Activated CD8-positive, alpha-beta memory T cell treated with anti-CD3 and anti-CD28 coated beads, Interleukin-2, amount 50 U/mL, for 4 hours (primary cell): ENCODE measurements at places on chromosomes 5 and 9.
A peak's percentile ranks its signal among the peaks of the same experiment; 100 is the strongest.

- DNase-seq, result no peak
These were observed 130.9 kb downstream of the CEMIP2 start for GRCh38 chr9:71637375-71637774.

- DNase-seq, result no peak
These were observed 39.1 kb upstream of the SH3PXD2B start for GRCh38 chr5:172493461-172493860.

GRCh38 chr9:108101410-108101809, 611.8 kb upstream of the KLF4 start:
- no peak for DNase-seq

DNA sequence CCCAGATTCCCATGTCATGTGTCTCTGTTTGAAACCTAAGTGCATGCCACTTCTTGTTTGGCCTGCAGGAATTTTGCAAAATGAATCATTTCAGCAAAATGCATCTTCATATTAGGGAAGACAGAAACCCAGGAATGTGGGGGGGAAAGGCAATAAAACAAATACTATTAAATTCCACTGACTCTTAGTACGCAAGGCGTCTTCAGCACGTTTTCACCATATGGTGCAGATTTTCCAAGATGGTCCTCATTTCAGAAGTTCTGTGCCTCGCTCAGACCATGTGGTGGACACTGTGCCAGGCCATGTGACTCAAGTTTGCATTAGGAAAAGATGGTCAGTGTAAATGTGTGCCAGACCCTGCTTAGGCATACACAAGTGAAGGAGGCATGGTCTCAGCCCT, 184.0 kb downstream of the ACTL7B start:
- DNase-seq, result no peak

DNA sequence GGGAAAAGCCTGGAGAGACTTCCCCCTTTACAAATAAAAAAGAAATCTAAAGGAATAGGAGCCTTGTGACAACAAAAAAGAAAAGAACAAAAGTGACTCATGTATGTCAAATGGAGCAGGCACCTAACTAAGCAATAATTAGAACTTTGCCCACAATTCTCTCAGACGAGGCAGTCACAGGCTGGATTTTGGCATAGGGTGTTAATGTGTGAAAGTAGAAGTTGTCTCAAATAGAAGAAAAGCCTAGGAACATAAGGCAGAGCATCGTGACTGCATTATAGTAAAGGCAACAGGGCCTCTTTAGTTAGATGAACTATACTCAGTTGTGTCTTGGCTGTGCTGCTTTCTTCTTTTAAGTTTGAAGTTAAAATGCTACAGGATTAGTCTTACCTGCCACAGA, 219.9 kb upstream of the TMEM161B start:
- DNase-seq, result no peak

DNA sequence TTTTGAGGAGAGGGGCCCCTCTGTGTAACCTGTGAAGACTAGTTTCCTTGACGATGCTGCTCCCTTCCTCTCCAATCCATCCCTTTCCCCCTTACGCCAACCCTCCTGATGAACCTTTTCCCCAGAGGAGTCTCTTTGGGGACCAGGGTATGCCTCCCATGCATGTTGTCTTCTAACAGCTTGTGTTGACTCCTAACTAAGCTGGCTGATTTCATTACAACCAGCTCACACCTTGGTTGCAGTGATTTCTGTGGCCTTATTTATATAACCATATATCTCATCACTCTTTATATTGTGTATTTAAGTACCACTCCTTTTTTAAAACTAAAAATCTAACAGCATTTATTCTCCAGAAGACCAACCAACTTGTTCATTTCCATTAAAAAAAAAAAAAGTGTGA, 42.5 kb downstream of the SFXN1 start:
- no peak for DNase-seq

DNA sequence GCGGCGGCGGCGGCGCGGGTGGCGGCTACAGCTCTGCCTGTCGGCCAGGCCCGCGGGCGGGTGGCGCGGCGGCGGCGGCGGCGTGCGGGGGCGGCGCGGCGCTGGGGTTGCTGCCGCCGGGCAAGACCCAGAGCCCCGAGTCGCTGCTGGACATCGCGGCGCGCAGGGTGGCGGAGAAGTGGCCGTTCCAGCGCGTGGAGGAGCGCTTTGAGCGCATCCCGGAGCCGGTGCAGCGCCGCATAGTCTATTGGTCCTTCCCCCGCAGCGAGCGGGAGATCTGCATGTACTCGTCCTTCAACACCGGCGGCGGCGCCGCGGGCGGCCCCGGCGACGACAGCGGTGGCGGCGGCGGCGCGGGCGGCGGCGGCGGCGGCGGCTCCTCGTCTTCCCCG, 296 bp downstream of the ZSWIM6 start:
- peak; percentile 54 for DNase-seq

- no peak for DNase-seq
These were observed 775.8 kb downstream of the EFNA5 start for GRCh38 chr5:106894964-106895363.

DNA sequence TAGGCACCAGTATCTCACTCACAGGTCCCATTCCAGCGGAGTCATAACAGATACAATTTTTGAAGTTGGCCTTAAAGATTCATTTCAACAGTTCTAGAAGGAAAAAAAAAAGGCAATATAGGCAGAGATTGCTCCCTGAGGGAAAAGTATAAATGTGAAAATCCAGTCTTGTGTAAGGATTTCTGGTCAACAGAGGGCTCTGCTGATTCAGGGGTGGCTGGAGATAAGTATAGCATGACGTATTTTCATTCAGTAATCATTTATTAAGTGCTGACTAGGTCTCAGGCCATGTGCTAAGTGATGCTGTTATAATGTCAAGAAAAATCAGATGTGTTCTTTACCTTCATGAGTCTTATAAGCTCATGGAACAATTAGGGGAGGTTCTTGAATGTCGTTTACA, 377.3 kb upstream of the MEF2C start:
- no peak for DNase-seq
